ENCODE measurements at places on chromosomes 16 and 17.
A peak's percentile ranks its signal among the peaks of the same experiment; 100 is the strongest.

DNA sequence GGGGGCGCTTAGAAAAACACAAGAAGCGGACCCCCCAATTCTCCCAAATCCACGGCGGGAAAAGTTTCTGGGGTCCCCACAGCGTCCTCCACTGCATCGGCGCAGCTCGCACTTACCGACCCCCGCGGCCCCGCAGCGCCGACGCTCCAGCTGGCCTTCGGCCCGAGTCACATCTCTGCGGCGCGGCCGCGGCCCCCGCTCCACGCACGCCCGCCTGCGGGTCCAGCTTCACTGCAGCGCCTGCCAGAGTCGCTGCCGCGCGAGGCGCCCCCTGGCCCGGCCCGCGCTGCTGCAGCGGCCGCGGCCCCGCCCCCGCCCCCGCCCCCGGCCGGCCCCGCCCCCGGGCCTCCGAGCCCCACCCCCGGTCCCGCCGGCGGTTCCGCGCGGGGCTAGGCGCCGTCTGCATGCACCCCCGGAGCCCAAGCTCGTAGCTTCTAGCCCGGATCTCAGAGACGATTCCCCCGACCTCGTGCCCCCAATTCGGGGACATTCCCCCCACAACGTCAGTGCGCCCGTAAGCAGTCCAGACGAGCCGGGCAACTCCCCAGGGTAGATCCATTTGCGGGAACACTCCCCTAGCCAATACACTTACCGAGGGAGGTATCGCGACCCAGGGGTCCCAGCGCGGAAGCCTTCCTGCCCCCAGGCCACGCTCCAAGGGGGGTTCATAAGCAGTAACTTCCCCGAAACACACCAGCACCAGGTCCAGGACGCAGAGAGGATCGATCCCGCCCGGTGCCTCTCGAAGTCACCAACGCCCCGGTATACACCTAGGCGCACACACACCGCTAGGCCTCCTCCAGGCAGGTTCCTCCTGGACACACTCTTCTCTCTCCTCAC, at the start of gene GPRC5B:
GPRC5B (minus strand) TSS at position 238 of the 840 bp plus-strand sequence. CDS start 12,003 bp downstream, outside the sequence.
- peak; percentile 72 for DNase-seq

DNA sequence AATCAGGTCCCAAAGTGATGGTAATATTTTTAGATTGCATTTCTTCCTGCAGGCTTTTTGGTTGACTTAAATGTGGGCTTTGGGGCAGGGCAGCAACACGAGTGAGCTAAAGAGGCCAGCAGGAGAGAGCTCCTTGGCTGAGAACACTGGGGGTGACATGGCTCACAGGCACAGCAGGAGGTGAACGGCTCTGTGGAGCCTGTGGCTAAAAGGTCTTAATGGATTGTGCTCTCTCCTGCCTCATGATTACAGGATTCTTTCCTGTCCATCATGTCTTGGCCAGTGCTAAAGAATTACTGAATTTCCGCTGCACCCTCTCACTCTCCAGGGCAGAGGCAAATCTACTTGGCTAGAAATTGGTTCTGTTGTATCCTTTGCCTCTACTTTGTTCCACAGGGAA, 366.6 kb downstream of the HS3ST4 start:
- peak; percentile 40 for DNase-seq

- DNase-seq = no peak
Observed at GRCh38 chr17:58005728-58006559, 1.1 kb downstream of the SRSF1 start.

DNA sequence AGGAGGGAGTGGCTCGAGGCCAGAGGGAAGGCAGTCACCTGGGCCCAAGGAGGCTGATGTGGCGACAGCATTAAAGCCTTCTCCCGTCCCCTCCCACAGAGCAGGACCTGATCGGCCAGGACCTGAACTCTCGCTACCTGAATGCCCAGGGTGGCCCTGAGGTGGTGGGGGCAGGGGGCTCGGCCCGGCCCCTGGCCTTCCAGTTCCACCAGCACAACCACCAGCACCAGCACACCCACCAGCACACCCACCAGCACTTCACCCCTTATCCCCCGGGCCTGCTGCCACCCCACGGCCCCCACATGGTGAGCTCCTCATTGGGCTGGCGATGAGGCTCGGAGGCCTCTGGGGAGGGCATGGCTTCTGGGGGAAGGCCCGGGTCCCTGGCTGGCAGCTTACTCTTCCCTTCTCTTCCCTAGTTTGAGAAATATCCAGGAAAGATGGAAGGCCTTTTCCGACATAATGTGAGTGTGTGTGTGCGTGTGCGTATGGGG, 6.4 kb downstream of the FBRS start:
- no peak for DNase-seq

DNA sequence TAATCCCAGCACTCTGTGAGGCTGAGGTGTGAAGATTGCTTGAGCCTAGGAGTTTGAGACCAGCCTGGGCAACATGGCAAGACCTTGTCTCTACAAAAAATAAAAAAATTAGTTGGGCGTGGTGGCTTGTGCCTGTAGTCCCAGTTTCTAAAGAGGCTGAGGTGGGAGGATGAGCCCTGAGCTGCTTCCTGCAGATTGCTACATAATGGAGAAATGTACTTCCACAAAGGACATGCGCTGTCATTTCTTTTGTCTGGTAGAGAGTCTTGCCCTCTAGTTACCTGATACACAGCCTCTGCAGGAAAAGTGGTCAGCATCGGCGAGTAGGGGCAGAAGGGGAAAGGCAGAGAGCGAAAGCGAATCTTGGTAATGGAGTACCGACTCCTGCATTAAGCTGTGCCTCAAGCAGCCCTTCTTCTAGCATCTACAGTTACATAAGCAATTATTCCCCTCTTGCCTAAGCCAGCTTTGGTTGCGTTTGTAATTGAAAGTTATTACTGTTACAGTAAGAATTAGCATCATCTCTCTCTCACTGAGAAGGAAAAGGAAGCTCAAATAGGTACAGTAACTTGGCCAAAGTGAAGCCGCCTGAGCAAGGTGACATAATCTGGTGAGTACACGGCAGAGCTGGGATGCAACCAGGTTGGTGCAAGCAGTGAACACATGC, 18.5 kb upstream of the GGA2 start:
- no peak for DNase-seq
